ENCODE measurements at places on chromosomes 16 and 17.

- no peak overlapping the region for H3K4me3 ChIP-seq
- H3K27me3 ChIP-seq: no peaks in the 10 kb centered on the region
- H3K4me1 ChIP-seq: no peaks in the 10 kb centered on the region
- no peak for DNase-seq
These were observed 21.8 kb upstream of the RASD1 start for GRCh38 chr17:17518014-17518413.

- H3K4me3 ChIP-seq: no peak overlapping the region
- H3K4me1 ChIP-seq: peaks cover 2% of the 10 kb centered on the region
- peaks cover 3% of the 10 kb centered on the region for H3K36me3 ChIP-seq
- peak; percentile 74 for DNase-seq
- H3K27me3 ChIP-seq: peaks cover 19% of the 10 kb centered on the region
- no peak overlapping the region for H3K27ac ChIP-seq
These were observed 331 bp upstream of the CCDC92B start for GRCh38 chr17:2749784-2750181.

DNA sequence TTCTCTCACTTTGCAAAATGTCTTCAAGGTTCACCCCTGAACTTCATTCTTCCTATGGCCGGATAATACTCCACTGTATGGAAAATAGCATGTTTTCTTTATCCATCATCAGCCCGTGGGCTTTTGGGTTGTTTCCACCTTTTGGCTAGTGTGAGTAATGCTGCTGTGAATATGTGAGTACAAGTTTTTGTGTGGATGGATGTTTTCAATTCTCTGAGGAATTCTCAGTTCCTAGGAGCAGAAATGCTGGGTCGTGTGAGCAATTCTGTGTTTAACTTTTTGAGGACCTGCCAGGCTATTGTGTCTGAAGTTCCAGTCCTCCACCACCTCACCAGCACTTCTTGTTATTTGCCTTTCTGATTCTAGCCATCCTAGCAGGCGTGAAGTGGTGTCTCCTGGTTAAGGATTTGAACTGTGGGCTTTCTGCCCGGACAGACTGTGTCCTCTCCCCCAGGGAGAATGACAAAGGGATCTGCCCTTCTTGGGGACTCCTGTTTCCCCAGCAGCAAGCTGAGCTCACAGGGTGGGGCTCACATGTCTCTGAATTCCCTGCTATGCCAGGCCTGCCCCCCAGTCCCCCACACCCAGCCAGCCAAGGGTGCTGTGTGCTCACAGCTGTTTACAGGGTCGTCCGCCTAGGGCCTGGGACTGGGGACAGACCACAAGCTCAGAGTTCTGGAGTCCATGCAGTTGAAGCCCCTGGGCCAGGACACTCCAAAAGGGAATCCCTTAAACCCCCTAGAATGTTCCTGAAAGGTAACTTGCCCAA lies 92.2 kb upstream of the CIBAR2 start:
- DNase-seq: no peak
- H3K4me3 ChIP-seq: no peak overlapping the region
- H3K27me3 ChIP-seq: peaks cover 2% of the 10 kb centered on the region
- no peaks in the 10 kb centered on the region for H3K4me1 ChIP-seq

GRCh38 chr16:88902744-88903143 lies 36.3 kb upstream of the PABPN1L start:
- H3K27ac ChIP-seq: no peak overlapping the region
- DNase-seq: no peak
- no peaks in the 10 kb centered on the region for H3K27me3 ChIP-seq
- H3K4me1 ChIP-seq: no peaks in the 10 kb centered on the region
- H3K36me3 ChIP-seq: no peaks in the 10 kb centered on the region
- no peak overlapping the region for H3K4me3 ChIP-seq

DNA sequence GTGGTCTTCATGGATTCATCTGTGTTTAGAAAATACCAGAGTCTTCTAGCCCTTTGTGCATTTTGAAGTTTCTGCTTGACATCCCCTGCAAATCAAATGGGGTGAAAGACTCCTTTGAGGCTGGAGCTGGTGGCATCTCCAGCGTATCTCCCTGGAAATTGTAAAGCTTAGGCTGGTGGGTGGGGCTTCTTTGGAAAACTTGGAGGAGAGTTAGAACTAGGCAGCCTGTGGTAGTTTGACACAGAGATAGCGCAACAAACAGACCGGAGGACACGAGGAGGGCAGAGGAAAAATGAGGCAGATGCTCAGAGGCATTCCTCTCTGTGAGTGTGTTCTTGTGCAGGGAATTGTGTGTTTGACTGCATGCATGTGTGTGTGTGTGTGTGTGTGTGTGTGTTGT lies 116.3 kb downstream of the IRX5 start:
- H3K27ac ChIP-seq: no peak overlapping the region
- peaks cover 9% of the 10 kb centered on the region for H3K27me3 ChIP-seq
- no peak for DNase-seq
- no peaks in the 10 kb centered on the region for H3K36me3 ChIP-seq
- no peaks in the 10 kb centered on the region for H3K4me1 ChIP-seq

GRCh38 chr16:57680842-57681375 lies 12.8 kb downstream of the ADGRG3 start:
- H3K4me1 ChIP-seq: peaks cover 3% of the 10 kb centered on the region
- no peak overlapping the region for H3K4me3 ChIP-seq
- H3K36me3 ChIP-seq: no peaks in the 10 kb centered on the region
- H3K27me3 ChIP-seq: no peaks in the 10 kb centered on the region
- H3K27ac ChIP-seq: no peak overlapping the region
- DNase-seq: no peak

GRCh38 chr17:46928467-46929261 lies 5.7 kb downstream of the GOSR2 start:
- no peaks in the 10 kb centered on the region for H3K27me3 ChIP-seq
- peaks cover 33% of the 10 kb centered on the region for H3K4me1 ChIP-seq
- no peaks in the 10 kb centered on the region for H3K36me3 ChIP-seq
- DNase-seq: no peak
- H3K4me3 ChIP-seq: no peak overlapping the region

DNA sequence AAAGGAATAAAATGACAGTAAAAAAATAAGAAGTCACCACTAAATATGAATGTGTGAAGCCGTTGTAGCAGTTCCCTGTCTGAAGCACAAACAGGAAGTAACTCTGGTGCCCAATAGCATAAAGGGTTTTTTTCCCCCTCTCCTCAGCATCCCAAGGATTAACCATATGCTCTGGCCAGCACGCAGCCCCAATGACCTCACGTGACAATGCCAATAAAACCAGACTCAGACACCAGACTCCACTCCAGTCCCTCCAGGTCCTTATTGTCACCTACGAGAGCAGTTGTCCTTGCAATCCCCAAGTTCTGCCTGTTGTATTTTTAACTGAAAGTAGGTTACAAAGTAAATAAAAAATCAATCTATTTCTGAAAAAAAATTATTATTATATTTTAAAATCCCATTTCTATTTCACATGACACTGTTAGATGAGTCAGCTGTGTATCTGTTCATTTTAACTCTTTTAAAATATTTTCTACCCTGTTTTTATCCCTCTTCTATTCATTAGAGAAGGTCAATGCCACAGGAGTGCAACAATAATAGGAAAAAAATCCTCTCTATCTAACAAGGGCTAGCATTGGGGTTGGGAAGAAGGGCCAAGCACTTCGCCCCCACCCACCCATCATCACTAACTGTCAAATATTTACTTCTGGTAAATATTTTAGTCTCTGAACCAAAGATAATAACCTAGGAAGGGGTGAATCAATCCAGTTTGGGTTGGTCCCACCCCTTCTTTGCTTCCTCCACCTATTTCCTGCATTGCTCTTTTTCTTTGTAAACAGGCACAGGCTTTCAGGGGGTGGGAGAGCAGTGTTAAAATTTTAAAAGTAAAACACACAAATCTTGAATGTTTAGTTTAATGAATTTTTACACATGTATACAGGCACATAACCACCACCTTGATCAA lies 6.6 kb downstream of the PRAC1 start:
- H3K36me3 ChIP-seq: peaks cover 9% of the 10 kb centered on the region
- H3K27me3 ChIP-seq: peaks cover 40% of the 10 kb centered on the region
- H3K4me1 ChIP-seq: peaks cover 17% of the 10 kb centered on the region
- no peak overlapping the region for H3K4me3 ChIP-seq
- DNase-seq: no peak

DNA sequence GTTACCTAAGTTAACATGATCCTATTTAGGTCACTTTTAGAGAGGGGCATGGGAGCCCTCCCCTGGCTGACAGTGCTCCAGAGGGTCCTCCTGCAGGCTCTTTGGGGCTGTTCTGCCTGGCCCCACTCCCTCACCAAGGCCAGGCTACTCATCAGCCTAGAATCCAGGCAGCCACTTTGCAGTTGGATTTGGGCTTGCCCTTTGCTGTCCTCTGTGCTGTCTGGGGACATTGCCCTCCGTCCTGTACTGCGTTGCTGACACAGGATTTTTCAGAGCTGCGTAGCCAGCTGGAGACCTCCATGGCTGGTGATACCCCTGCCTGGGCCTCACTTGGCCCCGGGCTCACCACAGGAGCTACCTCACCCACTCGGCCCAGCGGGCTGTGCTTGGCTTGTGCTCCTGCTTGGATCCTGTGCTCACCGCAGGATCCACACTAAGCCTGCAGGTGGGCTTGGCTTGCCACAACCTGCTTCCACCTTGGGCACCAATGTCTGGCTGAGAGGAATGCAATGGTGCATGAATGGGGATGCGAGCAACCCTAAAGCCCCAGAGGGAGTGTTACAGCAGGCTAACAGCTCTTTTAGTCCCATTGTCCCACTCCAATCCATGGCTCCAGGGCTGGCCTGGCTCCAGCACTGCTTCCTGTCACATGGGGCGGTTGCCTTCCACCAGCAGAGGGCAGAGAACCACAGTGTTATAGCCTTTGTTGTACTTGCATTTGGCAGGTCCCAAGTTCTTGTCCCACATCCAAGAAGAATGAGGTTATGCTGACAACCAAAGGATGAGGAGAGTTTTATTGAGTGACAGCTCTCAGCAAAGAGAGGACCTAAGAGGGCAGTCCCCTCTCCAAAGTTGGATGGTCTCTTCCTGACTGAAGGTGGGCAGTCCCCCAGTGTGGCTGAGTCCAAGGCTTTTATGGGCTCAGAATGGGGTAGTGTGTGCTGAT lies 21.5 kb downstream of the CCL4 start:
- no peaks in the 10 kb centered on the region for H3K4me1 ChIP-seq
- DNase-seq: no peak
- peaks cover 12% of the 10 kb centered on the region for H3K27me3 ChIP-seq
- H3K36me3 ChIP-seq: peaks cover 8% of the 10 kb centered on the region
- no peak overlapping the region for H3K27ac ChIP-seq

GRCh38 chr16:87145181-87146176 lies 171.7 kb downstream of the C16orf95 start:
- H3K36me3 ChIP-seq: no peaks in the 10 kb centered on the region
- no peak overlapping the region for H3K4me3 ChIP-seq
- H3K4me1 ChIP-seq: no peaks in the 10 kb centered on the region
- DNase-seq: no peak
- H3K27me3 ChIP-seq: peaks cover 2% of the 10 kb centered on the region

GRCh38 chr17:75825149-75825552 lies 19.1 kb downstream of the UNC13D start:
- peaks cover 2% of the 10 kb centered on the region for H3K36me3 ChIP-seq
- H3K4me1 ChIP-seq: peaks cover 42% of the 10 kb centered on the region
- no peak overlapping the region for H3K4me3 ChIP-seq
- no peak for DNase-seq

- H3K4me1 ChIP-seq: no peaks in the 10 kb centered on the region
- H3K27ac ChIP-seq: no peak overlapping the region
- DNase-seq: no peak
- H3K4me3 ChIP-seq: no peak overlapping the region
- H3K36me3 ChIP-seq: no peaks in the 10 kb centered on the region
These were observed 68.8 kb downstream of the ZNF18 start for GRCh38 chr17:11928436-11928835.

- no peaks in the 10 kb centered on the region for H3K27me3 ChIP-seq
- peak overlapping the region; percentile 68 for H3K4me3 ChIP-seq
- H3K36me3 ChIP-seq: no peaks in the 10 kb centered on the region
- no peak for DNase-seq
- H3K27ac ChIP-seq: peak overlapping the region; percentile 93
These were observed 7.7 kb downstream of the IGSF6 start for GRCh38 chr16:21644674-21645073.

DNA sequence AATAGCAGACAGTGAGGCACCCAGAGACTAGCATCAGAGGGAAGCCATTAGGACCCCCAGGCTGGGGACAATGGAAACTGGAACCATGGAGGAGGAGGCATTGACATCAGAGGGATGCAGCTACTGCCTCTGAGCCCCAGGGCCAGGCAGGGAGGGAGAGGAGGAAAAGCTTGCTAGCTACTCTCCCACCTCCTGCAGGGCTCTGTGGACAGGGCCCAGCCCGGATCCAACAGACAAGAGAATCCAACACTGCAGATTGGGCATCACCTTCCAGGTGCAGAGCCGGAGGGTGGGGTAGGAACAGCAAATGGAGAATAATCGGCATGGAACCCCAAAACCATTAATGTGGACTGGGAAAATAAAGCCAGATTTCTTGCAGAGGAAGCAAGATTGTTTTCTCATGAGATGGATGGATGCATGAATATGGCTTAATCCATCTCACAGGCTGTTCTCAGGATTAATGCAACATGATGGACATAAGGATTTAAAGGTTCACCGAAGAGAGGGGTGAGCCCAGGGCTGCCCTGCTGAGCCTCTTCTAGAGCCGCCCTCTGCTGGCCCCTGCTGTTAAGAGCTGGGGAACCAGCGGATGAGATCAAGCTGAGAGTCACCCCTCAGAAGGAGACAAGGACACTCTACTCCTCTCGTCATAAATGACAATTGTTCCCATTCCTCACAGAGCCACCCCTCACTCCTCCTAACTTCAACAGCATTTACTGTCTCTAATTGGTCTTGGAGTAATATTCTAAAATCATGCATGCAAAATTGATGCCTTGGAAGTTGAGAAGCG lies 48.8 kb downstream of the DNAH3 start:
- H3K36me3 ChIP-seq: no peaks in the 10 kb centered on the region
- no peak overlapping the region for H3K27ac ChIP-seq
- peaks cover 8% of the 10 kb centered on the region for H3K27me3 ChIP-seq
- no peak overlapping the region for H3K4me3 ChIP-seq
- H3K4me1 ChIP-seq: no peaks in the 10 kb centered on the region

DNA sequence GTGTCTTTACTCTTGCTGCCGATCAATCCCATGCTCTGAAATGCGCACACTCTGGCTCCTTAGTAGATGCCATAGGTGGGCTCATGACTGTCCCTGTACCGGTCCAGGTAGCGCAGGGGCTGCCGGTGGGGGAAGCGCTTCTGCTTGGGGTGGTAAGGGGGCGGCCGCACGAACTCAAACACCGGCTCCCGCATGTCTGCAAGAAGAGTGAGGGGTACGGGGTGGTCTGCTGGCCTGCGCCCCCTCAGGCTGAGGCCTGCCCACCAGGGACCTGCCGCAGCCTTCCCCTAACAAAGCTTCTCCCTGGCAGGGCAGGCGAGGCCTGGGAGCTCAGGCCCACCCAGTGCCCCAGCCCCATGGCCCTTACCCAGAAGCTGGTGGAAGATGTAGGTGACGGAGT lies 2.0 kb upstream of the TRIM65 start:
- peaks cover 37% of the 10 kb centered on the region for H3K36me3 ChIP-seq
- no peak overlapping the region for H3K27ac ChIP-seq
